HFFc6 (cell line): ENCODE measurements at places on chromosomes 6 and 20.

GRCh38 chr6:155441112-155441465 lies 14.6 kb downstream of the NOX3 start:
- H3K4me3 ChIP-seq, result no peak overlapping the region
- no peaks in the 10 kb centered on the region for H3K36me3 ChIP-seq
- H3K4me1 ChIP-seq, result peaks cover 25% of the 10 kb centered on the region
- no peak overlapping the region for H3K27ac ChIP-seq

DNA sequence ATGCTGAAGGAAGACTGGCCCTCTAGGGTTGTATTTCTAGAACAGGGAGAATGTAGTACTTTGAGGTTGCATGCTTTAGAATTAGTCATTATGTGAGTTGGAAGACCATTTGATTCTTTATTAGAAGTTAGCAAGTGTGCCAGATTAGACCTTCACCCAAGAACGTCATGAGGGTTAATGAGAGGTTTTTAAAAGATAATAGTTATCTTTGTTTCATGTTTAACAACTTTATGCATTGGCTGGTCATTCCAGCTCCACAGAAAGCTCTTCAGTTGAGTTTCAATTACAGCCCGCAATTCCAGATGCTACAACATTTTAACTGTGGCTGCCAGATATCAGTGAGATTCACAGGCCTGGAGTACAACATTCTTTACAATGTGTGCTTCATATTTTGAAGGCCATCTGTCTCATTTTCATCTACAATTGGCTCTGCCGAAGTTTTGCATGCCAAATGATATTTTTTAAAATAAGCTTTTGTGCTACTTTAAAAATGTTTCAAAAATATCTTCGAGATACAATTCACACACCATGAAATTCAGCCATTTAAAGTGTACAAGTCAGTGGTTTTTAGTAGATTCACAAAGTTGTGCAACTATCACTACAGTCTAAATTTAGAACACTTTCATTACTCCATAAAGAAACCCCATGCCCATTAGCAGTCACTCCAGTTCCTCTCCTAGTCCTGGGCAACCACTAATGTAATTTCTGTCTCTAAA lies 61.1 kb upstream of the FBXO30 start:
- H3K27ac ChIP-seq, result no peak overlapping the region
- H3K4me3 ChIP-seq, result no peak overlapping the region
- peaks cover 11% of the 10 kb centered on the region for H3K36me3 ChIP-seq

DNA sequence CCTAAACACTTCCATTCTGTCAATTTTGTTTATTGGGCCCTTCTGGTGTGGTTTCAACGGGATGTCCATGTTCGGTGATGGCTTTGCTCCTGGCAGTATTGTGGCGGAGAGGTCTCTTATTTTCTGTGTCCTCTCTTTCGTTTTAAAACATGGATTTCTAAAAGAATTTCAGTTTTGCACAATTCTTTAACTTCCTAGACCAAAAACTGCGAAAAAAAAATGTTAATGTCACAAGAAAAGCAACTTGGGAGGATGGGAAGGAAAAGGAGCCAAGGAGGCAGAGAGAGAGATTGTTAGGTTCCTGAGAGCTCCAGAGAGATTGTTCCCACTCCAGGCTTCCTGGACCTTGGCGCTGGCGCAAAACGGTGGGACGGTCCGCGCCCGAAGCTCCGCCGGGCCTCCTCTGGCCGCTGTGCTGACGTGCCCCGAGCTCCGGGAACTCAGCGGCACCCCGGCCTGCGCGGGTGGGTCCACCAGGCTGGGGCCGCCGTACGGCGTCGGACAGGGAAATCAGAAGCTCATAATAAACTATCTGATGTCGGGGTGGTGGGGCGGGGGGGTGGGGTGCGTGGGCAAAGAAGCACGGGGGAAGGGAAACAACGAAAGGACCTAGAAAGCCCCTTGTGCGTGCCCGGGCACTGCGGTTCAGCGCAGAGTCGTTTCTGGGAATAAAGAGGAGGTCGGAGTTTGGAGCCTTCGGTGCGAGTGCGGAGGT lies 951 bp upstream of the OLIG3 start:
- no peak for DNase-seq
- peaks cover 61% of the 10 kb centered on the region for H3K27me3 ChIP-seq
- no peaks in the 10 kb centered on the region; the same call in none of the 2 replicates for H3K36me3 ChIP-seq
- no peak overlapping the region for H3K4me3 ChIP-seq
- no peak overlapping the region for H3K27ac ChIP-seq
- H3K4me1 ChIP-seq, result no peaks in the 10 kb centered on the region

GRCh38 chr6:18362058-18362561 lies 25.0 kb upstream of the RNF144B start:
- H3K4me1 ChIP-seq, result peaks cover 12% of the 10 kb centered on the region
- no peak overlapping the region for H3K27ac ChIP-seq
- H3K27me3 ChIP-seq, result peaks cover 12% of the 10 kb centered on the region

- H3K4me1 ChIP-seq, result no peaks in the 10 kb centered on the region
- H3K27ac ChIP-seq, result no peak overlapping the region
- no peak overlapping the region for H3K4me3 ChIP-seq
- no peak for DNase-seq
- H3K36me3 ChIP-seq, result no peaks in the 10 kb centered on the region
Measured at GRCh38 chr6:120147071-120147871, 797.7 kb upstream of the MAN1A1 start.

GRCh38 chr6:170371588-170371987 lies 65.0 kb downstream of the FAM120B start:
- peaks cover 13% of the 10 kb centered on the region for H3K36me3 ChIP-seq
- DNase-seq, result no peak
- no peak overlapping the region for H3K4me3 ChIP-seq
- H3K4me1 ChIP-seq, result no peaks in the 10 kb centered on the region
- no peaks in the 10 kb centered on the region for H3K27me3 ChIP-seq

GRCh38 chr6:106785298-106785697 lies 155.9 kb downstream of the QRSL1 start:
- peaks cover 6% of the 10 kb centered on the region; the same call in 1 of the 2 replicates for H3K4me1 ChIP-seq
- no peak overlapping the region for H3K27ac ChIP-seq
- peaks cover 7% of the 10 kb centered on the region for H3K27me3 ChIP-seq
- no peak overlapping the region for H3K4me3 ChIP-seq

GRCh38 chr6:133187657-133188453 lies 53.3 kb upstream of the EYA4 start:
- H3K27me3 ChIP-seq, result no peaks in the 10 kb centered on the region; the same call in 1 of the 2 replicates
- H3K36me3 ChIP-seq, result no peaks in the 10 kb centered on the region
- no peak for DNase-seq
- no peak overlapping the region for H3K27ac ChIP-seq

DNA sequence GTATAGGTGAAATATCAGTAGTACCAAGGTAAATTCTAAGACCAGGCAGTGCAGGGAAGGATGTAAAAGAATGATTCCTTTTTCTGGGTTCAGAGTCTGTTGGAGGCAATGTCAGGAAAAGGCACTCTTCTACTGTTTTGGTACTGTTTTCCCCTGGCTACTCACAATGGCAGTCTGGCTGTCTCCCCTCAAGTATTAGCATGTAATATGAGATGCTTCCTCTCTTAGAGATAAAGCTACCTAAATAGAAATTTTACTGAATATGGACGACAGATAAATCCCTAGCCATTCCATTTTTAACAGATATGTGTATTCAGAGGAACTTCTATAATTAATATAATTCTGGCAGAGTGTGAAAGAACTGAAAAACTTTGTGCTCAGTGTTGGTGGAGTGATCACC lies 3.5 kb downstream of the RNF8 start:
- H3K4me3 ChIP-seq, result no peak overlapping the region
- no peak for DNase-seq
- no peaks in the 10 kb centered on the region for H3K27me3 ChIP-seq
- peaks cover 38% of the 10 kb centered on the region for H3K4me1 ChIP-seq

- no peak for DNase-seq
- peaks cover 4% of the 10 kb centered on the region; the same call in 1 of the 2 replicates for H3K36me3 ChIP-seq
- no peak overlapping the region for H3K27ac ChIP-seq
- H3K4me3 ChIP-seq, result no peak overlapping the region
- H3K4me1 ChIP-seq, result peaks cover 8% of the 10 kb centered on the region; the same call in 1 of the 2 replicates
- peaks cover 22% of the 10 kb centered on the region for H3K27me3 ChIP-seq
Measured at GRCh38 chr20:57970116-57970515, 258.3 kb downstream of the ANKRD60 start.

DNA sequence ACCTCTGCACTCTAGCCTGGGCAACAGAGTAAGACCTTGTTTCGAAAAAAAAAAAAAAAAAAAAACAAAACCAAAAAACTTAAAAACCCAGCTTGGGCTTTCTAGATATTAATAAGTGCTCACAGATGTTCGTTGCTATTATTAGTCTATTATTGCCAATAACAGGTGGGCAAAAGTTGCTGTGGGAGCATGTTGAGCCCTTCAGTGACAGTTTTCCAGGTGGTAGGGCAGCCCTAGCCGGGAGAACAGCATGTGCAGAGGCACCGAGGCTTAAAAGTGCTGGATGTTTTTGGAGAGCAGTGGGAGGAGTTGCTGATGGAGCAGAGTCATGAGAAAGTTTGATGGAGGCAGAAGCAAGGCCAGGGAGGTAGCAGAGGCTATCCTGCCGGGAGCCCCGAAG lies 4.4 kb downstream of the PPP1R16B start:
- peaks cover 46% of the 10 kb centered on the region for H3K27me3 ChIP-seq
- H3K4me3 ChIP-seq, result no peak overlapping the region
- no peaks in the 10 kb centered on the region for H3K36me3 ChIP-seq
- no peaks in the 10 kb centered on the region for H3K4me1 ChIP-seq

DNA sequence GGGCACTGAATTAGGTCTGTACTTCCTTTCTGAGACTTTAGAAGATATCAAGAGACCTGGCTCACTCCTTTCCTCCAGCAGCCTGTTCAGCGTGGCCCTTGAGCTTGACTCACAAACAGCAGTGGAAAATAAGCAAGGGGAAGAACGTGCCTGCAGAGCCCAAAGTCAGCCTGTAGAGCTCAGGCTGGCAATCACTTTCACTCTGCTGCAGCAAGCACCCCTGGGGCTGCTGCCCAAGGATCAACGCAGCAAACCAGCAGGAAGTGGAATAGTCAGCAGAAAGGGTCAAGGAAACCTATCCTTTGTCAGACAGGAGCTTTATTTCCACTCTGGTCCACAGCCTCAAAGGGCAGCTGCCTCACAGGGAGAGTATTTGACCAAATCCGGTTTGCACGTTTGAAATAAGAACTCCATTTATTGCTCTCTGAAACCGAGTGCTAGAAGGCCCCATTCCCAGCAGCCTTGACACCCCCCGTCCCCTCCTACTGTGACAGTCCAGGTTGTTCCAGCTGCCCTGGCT lies 77.4 kb downstream of the PRDM1 start:
- peak overlapping the region; percentile 100 for H3K27ac ChIP-seq
- DNase-seq, result peak; percentile 82
- H3K27me3 ChIP-seq, result peaks cover 4% of the 10 kb centered on the region
- H3K36me3 ChIP-seq, result peaks cover 7% of the 10 kb centered on the region
- peaks cover 71% of the 10 kb centered on the region for H3K4me1 ChIP-seq

DNA sequence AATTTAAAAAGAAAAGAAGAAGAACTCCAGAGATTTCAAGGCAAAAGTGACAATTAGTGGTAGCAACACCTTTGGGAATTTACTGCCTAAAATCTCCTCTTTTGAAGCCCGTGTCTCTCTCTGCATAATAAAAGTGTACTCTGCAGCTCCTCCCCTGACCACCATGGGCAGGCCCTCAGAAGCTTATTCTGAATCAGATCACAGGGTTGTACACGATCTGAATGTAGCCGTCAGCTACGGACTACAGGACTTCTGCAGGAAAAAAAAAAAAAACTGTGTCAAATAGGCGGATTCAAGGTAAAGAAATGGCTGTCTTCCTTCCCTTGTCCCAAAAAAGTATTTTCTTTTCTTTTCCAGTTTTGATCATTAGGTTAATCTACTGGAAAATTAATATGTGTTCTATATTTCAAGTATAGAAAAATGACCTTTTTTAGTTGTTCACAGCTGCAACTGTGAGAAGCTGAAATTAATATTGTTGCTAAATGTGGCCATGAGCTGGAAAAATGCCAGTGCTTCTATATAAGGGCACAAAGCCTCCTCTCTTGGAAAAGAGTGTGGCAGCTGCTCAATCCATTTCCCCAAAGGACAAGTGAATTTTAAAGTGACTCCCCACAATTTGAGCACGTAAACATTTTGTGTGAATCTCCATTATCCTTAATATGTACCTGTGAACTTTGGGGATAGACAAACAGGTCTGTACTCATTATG lies 397.4 kb downstream of the C6orf118 start:
- no peak overlapping the region for H3K27ac ChIP-seq
- H3K4me1 ChIP-seq, result no peaks in the 10 kb centered on the region
- no peak overlapping the region for H3K4me3 ChIP-seq
- DNase-seq, result no peak
- no peaks in the 10 kb centered on the region for H3K36me3 ChIP-seq

GRCh38 chr6:12709116-12709515 lies 7.5 kb upstream of the PHACTR1 start:
- peak overlapping the region; percentile 9; the same call in 1 of the 2 replicates for H3K4me3 ChIP-seq
- peak; percentile 32 for DNase-seq
- H3K36me3 ChIP-seq, result no peaks in the 10 kb centered on the region
- peaks cover 10% of the 10 kb centered on the region for H3K4me1 ChIP-seq
- H3K27me3 ChIP-seq, result no peaks in the 10 kb centered on the region; the same call in none of the 2 replicates

DNA sequence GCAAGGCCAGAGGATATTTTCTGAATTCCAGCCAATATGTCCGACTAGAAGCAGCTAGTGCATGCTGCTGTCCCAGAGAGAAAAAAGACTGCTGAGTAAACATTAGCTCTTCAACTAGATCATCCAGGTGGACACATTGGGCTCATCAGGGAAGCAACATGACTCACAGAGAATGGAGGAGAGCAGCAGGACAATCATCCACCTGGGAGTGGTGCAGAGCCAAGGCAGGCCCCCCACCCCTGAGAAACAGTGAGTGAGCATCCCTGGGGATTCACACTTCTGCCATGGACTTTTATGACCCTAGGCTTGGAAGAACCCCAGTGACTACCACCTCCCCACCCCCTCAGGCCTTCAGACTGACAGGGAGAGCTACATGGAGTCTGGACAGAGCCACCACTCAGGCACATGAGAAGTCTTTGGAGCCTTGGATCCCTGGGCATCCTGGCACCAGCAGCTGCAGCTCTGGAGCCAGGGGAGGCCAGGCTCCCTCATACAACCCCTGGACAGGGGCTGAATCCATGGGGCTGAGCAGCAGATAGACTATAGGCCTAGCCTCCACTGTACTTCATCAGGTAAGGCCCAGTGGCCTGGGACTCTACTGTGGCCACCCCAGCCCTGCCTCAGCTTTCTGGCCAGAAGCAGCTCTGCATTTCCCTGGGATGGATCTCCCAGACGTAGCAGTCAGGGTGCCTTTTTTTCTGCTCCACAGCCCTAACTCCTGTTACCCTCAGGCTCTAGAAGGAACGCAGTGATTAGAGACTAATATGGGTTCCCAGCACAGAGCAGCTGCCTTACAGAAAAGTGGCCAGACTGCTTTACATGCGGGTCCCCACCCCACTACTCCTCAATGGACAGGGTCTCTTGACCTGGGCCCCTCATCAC lies 82.9 kb upstream of the RNF217 start:
- no peak for DNase-seq
- H3K4me1 ChIP-seq, result peaks cover 32% of the 10 kb centered on the region
- H3K27me3 ChIP-seq, result no peaks in the 10 kb centered on the region
- no peaks in the 10 kb centered on the region for H3K36me3 ChIP-seq

- H3K27me3 ChIP-seq, result no peaks in the 10 kb centered on the region; the same call in 1 of the 2 replicates
- no peak overlapping the region for H3K27ac ChIP-seq
- H3K36me3 ChIP-seq, result no peaks in the 10 kb centered on the region
- H3K4me3 ChIP-seq, result no peak overlapping the region
Measured at GRCh38 chr20:36217226-36217625, 19.1 kb upstream of the AAR2 start.

GRCh38 chr6:166747644-166748595 lies 120.9 kb upstream of the RPS6KA2 start:
- H3K4me3 ChIP-seq, result no peak overlapping the region
- no peaks in the 10 kb centered on the region for H3K4me1 ChIP-seq
- no peaks in the 10 kb centered on the region for H3K36me3 ChIP-seq
- H3K27me3 ChIP-seq, result peaks cover 14% of the 10 kb centered on the region
- no peak overlapping the region for H3K27ac ChIP-seq

GRCh38 chr20:36541768-36542488 lies 609 bp downstream of the MYL9 start:
- peak; percentile 39 for DNase-seq
- H3K4me3 ChIP-seq, result peak overlapping the region; percentile 93
- peaks cover 22% of the 10 kb centered on the region for H3K36me3 ChIP-seq
- H3K27ac ChIP-seq, result peak overlapping the region; percentile 90
- peaks cover 1% of the 10 kb centered on the region; the same call in 1 of the 2 replicates for H3K27me3 ChIP-seq
